ENCODE measurements at places on chromosomes 7 and 10.

DNA sequence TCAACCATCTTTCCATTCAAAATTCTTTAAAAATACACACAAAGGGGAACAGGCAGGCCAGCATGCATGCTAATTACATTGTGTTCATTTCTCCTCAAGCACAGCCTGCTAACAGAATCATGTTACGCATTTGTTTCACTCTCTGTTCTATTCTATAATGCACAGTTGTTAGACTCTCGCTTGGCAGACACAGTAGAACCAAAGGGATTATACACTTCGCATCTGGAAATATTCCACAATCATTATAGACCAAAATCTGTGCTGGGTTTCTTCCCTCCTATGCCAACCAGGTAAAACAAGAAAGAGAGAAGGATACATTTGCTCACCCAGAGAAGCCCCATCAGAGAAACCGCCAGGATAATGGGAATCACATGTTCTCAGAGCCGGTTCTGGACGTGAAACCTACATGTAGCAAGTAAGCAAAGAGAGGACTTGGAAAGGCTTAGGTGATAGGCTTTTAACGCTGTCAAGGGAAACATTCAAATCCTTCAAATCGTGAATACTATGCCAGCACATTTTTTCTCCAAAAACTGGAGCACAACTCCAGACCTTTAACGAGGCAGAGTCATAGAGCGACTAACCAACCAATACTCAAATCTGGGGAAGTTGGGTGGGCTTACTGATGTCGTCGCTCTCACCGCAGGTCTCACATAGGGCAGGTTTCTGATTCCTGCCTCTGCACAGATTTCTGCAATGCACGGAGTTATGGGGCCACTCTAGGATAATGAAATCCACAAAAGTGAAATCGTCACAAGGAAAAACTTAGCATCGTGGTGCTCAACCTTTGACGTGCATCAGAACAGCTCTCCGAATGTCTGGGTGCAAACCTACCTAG is 380.5 kb upstream of the AUTS2 start:
- no peak for DNase-seq

DNA sequence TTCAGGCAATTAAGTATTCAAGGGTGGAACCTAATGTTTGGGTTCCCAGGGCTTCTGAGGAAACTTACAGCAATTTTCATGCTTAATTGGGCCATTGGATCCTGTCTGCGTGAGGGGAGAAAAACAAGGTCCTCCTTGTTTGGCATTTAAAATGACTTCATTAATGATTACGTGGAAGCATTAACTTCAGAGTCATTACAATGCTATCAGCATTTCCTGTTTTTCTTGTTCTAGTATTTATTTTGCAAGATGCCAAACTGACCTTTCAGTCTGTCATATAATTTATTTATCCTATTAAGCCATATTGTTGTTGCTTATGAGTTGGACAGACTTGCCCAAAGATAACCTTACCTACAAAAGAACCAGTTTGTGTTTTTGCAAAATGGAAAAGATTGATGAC is 324.1 kb upstream of the LRRN3 start:
- no peak for DNase-seq

GRCh38 chr10:125201791-125202622 is 41.6 kb upstream of the CTBP2 start:
- no peak for DNase-seq

- no peak for DNase-seq
Observed at GRCh38 chr7:79930604-79931003, 204.0 kb upstream of the GNAI1 start.

GRCh38 chr7:129831424-129832058 is 121.2 kb downstream of the UBE2H start:
- peak; percentile 18 for DNase-seq

DNA sequence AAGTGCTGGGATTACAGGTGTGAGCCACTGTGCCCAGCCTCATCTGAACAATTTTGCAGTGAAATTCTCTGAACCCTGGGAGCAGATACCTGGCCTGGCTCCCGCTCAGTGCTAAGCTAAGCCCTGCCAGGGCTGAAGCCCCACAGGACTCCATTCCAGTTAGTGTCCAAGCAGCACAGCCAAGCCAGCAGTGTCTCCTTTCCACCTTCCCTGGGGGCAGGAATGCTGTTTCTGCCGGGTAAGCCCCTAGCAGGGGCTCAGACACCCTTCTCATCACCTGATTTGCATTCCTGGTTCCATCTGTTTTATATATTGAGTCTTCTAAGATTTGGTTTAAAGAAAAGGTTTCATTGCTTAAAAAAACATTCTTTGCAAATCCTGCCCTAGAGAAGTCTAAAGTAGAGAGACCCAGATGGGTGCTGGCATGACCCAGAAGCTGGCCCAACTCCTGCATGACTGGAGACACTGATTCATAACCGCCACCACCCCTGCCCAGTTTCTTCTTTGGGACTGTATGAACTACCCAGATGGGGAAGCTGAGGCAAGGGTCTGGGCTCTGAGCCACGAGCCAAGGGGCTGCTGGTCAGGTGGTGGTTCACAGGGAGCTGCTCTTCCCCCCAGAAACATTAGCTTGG is 14.0 kb downstream of the SLC13A4 start:
- no peak for DNase-seq

- DNase-seq, result no peak
Observed at GRCh38 chr7:68888971-68889385, 709.3 kb upstream of the AUTS2 start.

DNA sequence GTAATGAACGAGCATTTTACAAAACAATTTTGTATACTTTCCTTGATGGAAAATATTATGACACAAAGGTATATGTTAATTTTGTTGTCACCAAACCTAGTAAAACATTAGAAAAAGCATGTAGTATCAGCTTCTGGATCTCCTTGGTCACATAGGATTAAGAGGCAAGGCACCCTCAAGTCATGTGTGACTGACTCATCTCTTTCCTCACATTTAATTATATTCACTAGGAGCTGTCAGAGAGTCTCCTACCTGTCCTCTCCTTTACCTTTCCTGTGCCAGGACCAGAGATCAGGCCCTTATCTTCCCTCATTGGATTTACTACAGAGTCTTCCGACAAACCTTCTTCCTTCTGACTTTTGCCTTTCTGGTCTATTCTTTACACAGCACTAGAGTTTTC is 111.3 kb upstream of the RPA3 start:
- no peak for DNase-seq

- no peak for DNase-seq
Observed at GRCh38 chr7:124698964-124699363, 66.6 kb downstream of the GPR37 start.

DNA sequence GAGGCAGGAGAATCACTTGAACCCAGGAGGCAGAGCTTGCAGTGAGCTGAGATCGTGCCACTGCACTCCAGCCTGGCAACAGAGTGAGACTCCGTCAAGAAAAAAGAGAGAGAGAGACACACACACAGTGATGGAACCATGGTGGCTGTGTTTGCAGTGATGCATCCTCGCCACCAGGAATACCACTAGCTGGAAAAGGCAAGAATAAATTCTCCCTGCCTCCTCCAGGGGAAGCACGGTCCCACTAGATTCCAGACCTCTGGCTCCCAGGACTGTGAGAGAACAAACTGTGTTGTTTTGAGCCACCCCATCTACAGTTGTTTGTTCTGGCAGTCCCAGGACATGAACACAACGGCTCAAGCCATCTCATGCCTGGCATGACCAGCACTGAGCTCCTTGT is 320.3 kb upstream of the FOXK1 start:
- peak; percentile 7 for DNase-seq

GRCh38 chr7:94297397-94297838 is 97.3 kb upstream of the COL1A2 start:
- no peak for DNase-seq

DNA sequence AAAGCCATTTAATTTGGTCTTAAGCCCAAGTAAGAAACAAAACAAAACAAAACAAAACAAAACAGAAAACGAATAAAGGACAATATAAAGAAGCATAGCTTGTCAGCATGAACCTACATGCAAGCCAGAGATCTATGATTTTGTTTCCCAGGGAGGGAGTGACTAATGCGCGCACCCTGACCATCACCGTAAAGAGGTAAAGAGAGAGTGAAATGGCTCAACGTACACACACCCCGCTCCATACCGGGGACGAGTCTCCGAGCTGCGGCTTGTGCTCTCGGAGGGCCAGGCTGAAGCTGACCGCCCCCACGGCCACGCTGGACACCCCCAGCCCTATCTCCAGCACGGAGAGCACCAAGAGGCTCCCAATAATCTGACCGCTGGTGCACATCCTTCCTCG is 1.1 kb downstream of the TMEM196 start:
- no peak for DNase-seq

DNA sequence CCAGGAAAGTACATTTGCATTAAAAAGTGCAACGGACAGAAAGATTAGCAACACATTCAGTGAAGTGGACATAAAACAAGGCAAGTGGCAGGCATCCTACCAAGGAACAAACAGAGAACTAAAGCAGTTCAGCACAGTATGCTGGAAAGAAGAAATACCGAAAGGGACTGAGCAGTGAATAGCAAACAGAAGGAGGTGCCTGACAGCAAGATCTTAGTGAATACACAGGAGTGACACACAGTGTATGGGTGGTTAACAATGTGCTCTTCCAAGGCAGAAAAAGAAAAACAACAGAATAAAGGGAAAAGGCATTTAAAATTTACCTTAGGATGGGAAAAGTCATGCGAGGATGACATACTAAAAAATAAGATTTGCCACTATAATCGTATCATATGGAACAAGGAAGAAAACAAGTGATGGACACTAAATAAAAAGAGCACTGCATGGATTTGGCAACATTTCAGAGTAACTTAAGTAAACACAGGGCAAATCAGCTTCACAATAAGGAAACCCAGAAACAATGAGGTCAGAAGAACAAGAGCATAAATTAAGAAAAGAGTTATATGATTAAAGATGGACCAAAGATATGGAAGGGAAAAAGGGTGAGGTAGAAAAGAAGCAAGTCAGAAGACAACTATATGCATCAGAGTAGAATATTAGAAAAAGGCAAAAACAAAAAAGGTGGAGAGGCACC is 29.5 kb downstream of the MEST start:
- DNase-seq, result no peak

GRCh38 chr10:118978998-118979350 is 50.5 kb upstream of the NANOS1 start:
- no peak for DNase-seq

DNA sequence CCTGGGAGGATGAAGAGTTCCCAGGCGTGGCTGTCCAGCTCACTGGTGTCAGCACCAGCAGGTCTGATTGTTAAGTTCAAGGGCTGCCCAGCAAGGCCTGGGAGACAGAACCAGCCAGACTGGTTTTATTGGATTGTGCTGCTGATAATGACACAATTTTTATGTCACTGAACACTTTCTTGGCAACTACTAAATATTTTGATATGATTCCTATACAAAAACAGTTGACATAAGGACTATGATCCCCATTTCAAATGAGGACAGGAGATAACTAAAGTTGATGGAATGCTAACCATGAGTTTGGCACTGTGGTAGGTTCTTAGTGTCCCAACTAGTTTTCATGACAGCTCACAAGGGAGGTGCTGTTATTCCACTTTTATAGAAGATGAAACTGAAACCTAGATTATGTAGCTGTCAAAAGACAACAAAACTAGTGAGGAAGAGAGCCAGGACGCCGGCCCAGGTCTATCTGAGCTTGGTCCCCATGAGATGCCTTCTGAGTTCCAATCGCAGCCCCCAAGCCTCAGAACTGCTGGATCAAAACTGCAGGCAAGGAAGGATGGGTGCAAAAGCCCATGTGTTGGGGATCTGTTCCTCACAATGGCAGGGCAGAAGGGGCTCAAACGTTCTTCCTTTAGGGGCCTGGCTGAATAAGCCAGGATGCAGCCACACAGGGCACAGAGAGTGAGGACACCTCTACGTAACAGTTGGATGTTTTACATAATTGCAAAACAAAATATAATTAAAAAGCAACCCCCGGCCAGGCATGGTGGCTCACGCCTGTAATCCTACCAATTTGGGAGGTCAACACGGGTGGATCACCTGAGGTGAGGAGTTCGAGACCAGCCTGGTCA is 52.8 kb downstream of the COBL start:
- no peak for DNase-seq

- no peak for DNase-seq
Observed at GRCh38 chr10:114611617-114612016, 46.5 kb downstream of the ABLIM1 start.

- DNase-seq, result no peak
Observed at GRCh38 chr10:117223693-117224430, 17.1 kb upstream of the SLC18A2 start.

DNA sequence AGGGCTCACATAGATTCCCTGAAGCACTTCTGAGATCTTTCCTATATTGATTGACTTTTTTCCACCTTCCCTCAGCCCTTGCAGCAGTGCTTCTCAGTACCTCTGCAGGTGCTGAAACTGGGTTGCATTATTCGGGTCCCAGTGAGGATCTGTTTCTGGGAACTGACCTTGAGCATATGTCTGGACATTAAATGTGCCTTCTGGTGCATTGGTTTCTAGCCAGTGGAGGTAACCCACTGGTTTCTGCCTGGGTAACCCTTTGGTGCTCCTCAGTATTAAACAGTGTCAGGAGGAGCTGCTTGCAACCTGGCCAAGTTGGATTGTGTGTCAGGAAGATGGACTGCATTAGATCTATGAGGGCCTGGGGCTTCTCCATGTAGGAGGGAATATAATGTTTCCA is 213.3 kb upstream of the KCND2 start:
- no peak for DNase-seq

DNA sequence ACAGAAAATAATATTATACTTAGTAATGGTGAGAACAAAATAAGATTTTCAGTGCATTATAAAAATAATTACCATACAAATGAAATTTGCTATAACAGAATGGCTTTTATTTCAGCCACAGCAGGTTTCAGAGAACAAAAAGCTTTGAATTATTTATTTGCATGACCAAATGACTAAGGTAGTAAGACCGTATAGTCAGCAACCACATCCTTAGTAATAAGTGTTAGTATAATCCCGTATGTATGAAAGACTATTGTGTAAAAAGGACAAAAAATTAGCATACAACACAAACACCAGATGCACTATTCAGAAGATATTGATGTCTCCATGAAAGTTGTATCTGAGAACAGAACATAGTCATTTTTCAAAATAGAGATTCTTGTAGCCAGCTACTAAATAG is 12.2 kb downstream of the PDZD8 start:
- DNase-seq, result no peak

GRCh38 chr7:117478836-117479224 is 995 bp upstream of the CFTR start:
- DNase-seq, result no peak

GRCh38 chr10:24463611-24464426 is 254.9 kb downstream of the KIAA1217 start:
- DNase-seq, result no peak

DNA sequence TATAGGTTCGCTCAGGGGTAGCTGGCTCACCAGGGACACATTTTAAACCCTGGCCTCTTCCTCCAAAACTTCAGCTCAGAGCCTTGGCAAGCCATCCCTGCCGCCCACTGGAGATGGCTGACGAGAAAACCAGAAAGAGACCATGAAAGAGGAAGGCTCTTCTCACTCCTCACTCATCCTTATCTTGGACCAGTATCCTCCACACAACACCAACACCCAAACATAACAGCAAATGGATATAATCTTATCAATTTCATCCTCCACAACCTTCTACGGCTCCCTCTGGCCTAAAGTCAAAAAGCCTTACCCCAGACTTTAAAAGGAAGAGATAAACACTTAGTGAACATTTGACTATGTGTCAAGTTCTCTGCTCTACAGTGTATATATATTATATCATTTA is 26.9 kb downstream of the DLG5 start:
- DNase-seq, result no peak
